Heart left ventricle (tissue), 16 donors: ENCODE measurements at places on chromosomes 4 and X. TPM values are rescaled to one million over a fixed set of nuclear protein-coding genes. Genes with fewer than 3 reads are reported as not detected.
A peak's percentile ranks its signal among the peaks of the same experiment; 100 is the strongest.

DNA sequence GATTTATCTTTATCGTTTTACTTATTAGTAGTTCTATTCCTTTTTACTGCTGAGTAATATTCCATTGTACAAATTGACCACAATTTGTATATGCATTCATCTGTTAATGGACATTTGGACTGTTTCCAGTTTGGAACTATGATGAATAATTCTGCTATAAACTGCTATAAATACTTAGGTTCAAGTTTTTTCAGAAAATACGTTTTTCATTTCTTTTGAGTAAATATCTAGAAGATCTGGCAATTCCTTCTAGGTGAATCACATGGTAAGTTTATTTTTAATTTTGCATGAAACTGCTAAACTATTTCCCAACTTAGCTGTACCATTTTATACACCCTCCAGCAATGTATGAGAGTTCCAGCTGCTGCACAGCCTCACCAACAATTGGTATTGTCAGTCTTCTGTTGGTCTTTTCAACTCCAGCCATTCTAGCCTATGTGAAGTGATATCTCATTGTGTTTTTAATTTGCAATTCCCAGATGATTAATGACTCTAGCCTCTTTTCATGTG lies 22.2 kb downstream of the LIN54 start:
- no peaks in the 10 kb centered on the region for H3K27me3 ChIP-seq
- H3K27ac ChIP-seq, result no peak overlapping the region
- no peak for DNase-seq

TCEAL4 gene
- 75.3 TPM for total RNA-seq

- no peaks in the 10 kb centered on the region for H3K27me3 ChIP-seq
- no peaks in the 10 kb centered on the region for H3K36me3 ChIP-seq
- no peaks in the 10 kb centered on the region for H3K4me1 ChIP-seq
- no peak overlapping the region for H3K4me3 ChIP-seq
- no peak overlapping the region for H3K27ac ChIP-seq
Observed at GRCh38 chr4:107366900-107367299, 330.8 kb upstream of the DKK2 start.

DNA sequence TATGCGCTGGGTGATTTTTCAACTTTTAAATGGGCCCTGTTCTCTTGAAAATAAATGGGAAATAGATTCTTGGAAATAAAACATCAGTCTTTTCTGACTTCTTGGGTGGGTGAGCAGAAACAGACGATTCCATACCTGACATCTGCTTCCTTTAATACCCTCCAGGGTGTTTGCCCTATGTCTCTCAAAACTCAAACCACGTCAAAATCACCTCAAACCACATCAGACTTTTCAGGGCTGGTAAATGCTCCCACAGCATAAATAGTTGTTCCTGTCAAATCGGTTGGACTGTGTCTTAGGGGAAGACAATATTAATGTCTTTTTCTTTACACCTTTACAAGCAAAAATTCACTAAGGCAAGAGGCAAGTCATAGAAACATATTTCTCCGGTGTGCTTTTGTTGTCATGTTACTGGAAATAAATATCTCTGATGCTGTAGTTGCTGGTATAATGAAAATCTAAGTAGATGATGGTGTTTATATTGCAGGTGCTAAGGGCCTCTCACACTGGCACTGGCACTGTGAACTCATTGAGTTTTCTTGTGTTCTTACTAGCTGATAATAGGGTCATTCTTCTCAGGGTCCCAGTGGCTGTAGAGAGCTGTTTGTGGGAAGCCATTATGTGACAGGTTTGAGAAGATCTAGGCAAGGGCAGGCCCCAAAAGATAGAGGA lies 380.4 kb downstream of the RAPGEF2 start:
- no peak overlapping the region for H3K4me3 ChIP-seq
- H3K36me3 ChIP-seq, result no peaks in the 10 kb centered on the region
- no peaks in the 10 kb centered on the region for H3K4me1 ChIP-seq

CSN1S1 gene
- not detected for total RNA-seq

- H3K27ac ChIP-seq, result no peak overlapping the region
- H3K4me3 ChIP-seq, result no peak overlapping the region
Observed at GRCh38 chrX:34849371-34849770, 93.2 kb upstream of the FAM47B start.

CPZ gene
- total RNA-seq, result not detected

GRCh38 chrX:80432863-80433262 lies 12.6 kb downstream of the TENT5D start:
- no peak overlapping the region for H3K4me3 ChIP-seq
- DNase-seq, result no peak
- peaks cover 3% of the 10 kb centered on the region for H3K27me3 ChIP-seq
- no peaks in the 10 kb centered on the region for H3K4me1 ChIP-seq
- H3K36me3 ChIP-seq, result no peaks in the 10 kb centered on the region
- H3K27ac ChIP-seq, result no peak overlapping the region

DNA sequence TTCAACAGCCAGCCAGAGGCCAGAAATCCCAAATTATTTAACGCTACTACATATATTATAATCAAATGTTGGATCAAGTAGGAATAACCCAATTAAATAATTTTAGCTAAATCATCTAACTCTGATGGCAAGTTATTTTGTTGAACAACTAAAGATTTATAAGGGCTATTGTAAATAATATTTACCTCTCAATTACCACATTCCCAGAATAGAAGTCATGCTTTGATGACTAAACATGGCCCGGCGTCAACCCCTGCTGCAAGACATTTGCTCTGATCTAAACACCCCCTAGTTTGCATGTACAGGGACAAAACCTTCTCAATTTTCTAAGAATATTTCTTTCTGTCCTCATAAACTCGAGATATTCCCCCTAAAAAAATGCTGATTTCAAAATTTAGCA lies 14.2 kb downstream of the VEGFC start:
- H3K4me3 ChIP-seq, result no peak overlapping the region
- DNase-seq, result no peak
- H3K36me3 ChIP-seq, result no peaks in the 10 kb centered on the region
- no peaks in the 10 kb centered on the region for H3K27me3 ChIP-seq
- H3K27ac ChIP-seq, result no peak overlapping the region
- H3K4me1 ChIP-seq, result peaks cover 5% of the 10 kb centered on the region

- H3K4me1 ChIP-seq, result no peaks in the 10 kb centered on the region
- H3K27me3 ChIP-seq, result no peaks in the 10 kb centered on the region
- DNase-seq, result no peak
- no peaks in the 10 kb centered on the region for H3K36me3 ChIP-seq
Observed at GRCh38 chrX:40184968-40185367, 87.2 kb upstream of the BCOR start.

DNA sequence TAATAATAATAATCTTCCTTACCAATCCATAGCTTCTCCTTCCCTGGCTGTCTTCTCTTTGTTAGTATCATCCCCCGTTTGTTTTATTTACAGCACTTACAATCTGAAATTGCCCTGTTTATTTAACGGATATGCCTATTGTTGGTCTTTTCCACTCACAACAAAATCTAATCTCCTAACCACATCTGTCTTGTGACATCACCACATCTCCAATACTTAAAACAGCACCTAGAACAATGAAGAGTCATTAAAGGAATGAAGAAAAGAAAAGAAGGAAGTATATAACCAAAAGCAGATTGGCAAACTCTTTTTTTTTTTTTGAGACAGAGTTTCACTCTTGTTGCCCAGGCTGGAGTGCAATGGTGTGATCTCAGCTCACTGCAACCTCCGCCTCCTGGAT lies 38.7 kb upstream of the JADE1 start:
- H3K4me1 ChIP-seq, result no peaks in the 10 kb centered on the region
- H3K36me3 ChIP-seq, result no peaks in the 10 kb centered on the region
- no peak overlapping the region for H3K27ac ChIP-seq
- no peaks in the 10 kb centered on the region for H3K27me3 ChIP-seq
- DNase-seq, result no peak

- no peaks in the 10 kb centered on the region for H3K4me1 ChIP-seq
- no peak for DNase-seq
- H3K27ac ChIP-seq, result no peak overlapping the region
- no peak overlapping the region for H3K4me3 ChIP-seq
Observed at GRCh38 chr4:25881193-25881592, 18.4 kb upstream of the SEL1L3 start.

DNA sequence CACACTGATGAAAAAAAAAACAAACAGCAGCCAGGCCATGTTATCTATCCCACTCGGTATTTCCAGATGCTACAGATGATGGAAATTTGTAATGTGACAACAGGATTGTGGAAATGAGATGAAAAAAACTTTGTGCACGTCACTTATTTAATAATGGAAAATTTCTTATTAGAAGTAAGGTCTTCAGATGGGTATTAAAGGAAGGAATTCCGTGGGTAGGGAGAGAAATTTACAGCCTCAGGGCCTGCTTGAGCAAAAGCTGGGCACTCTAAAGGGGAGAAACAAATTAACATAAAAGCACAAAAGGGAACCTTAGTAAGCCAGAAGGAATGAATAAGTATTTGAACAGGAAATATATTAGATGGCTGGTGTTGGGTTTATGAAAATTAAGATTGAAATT lies 4.2 kb upstream of the PKD2 start:
- no peak overlapping the region for H3K27ac ChIP-seq
- H3K4me3 ChIP-seq, result no peak overlapping the region
- peaks cover 6% of the 10 kb centered on the region for H3K4me1 ChIP-seq
- no peaks in the 10 kb centered on the region for H3K27me3 ChIP-seq

DNA sequence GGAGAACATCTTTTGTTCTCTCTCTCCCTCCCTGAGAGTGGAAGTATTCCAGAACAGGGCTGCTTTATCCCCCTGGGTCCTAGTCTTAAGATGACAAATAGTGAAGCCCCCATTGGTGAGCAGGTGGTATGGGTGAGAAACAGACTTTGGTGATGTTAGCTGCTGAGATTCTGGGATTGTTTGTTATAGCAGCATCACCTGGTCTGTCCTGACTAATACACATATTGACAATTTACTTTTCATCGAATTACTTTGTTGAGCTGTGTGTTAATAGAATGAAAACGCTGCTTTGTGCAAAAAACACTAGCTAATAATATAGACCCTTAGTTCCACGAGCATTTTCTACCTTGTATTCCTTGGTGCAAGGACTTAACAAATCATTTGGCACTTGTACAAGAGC lies 133.5 kb downstream of the ASMT start:
- no peak overlapping the region for H3K4me3 ChIP-seq
- no peaks in the 10 kb centered on the region for H3K27me3 ChIP-seq
- DNase-seq, result no peak
- H3K36me3 ChIP-seq, result no peaks in the 10 kb centered on the region

GPRASP3 gene
- 3.1 TPM for total RNA-seq

DNA sequence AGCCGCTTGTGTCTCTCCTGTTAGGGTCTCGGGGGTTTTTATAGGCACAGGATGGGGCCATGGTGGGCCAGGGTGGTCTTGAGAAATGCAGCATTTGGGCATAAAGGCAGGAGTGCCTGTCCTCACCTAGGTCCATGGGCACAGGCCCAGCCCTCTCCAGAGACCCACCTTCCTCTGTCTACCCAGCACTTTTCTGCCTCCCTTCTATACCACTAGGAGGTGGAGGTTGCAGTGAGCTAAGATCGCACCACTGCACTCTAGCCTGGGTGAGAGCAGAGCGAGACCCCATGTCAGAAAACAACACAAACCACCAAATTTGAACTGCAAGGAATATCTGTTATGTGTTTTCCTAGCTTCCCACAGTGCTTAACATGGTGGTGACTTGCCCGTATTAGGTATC lies 38.0 kb downstream of the MOB1B start:
- H3K4me3 ChIP-seq, result no peak overlapping the region
- no peak for DNase-seq

GRCh38 chr4:78310740-78311115 lies 240.8 kb upstream of the ANXA3 start:
- H3K36me3 ChIP-seq, result no peaks in the 10 kb centered on the region
- H3K4me1 ChIP-seq, result no peaks in the 10 kb centered on the region
- H3K27ac ChIP-seq, result no peak overlapping the region
- no peak for DNase-seq

MGARP gene
- total RNA-seq, result 1.5 TPM

DNA sequence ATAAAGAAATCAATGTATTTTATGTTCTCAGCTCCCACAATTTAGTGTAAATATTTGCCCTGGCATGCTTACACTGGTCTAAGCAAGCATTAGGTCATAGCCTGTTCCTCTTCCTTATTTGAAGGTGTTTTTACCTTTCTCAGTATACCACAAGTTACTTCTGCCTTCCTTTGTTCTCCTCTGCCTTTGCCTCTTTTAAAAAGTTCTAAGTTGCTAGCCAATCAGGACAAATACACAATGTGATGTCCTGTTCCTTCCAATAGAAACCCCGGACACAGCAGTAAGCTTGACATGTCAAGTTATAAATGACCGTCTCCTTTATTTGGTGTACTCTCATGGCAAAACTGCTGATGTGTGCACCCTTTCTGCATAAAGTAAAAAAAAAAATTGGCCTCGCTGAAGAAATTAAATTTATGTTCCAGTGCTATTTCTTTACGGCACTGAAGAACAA lies 49.4 kb downstream of the UGT2B10 start:
- DNase-seq, result no peak
- no peaks in the 10 kb centered on the region for H3K36me3 ChIP-seq
- H3K27me3 ChIP-seq, result no peaks in the 10 kb centered on the region
- no peak overlapping the region for H3K27ac ChIP-seq

DNA sequence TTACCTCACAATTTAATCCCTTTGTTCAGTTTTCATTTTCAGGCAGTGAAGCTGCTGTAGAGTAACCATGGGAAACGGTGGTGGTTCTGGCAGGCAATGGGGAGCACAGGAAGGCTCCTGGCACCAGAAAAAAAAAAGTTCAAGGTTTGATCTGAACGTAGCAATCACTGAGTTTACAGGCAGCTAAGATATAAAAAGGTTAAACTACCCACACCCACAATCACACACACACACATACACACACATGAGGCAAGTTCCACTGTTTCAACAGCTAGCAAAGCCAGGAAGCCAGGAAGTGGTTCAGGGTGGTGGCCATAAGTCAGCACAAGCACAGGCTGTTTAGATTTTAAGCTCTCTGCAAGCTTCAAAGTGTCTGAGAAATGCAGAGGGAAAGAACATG lies at the start of gene SULT1B1:
Gene SULT1B1 (minus strand): TSS at position 166 of the 400 bp plus-strand sequence. CDS start 5,403 bp downstream, outside the sequence.
- H3K4me1 ChIP-seq, result no peaks in the 10 kb centered on the region
- H3K27me3 ChIP-seq, result no peaks in the 10 kb centered on the region
- no peaks in the 10 kb centered on the region for H3K36me3 ChIP-seq
- H3K4me3 ChIP-seq, result no peak within 1 kb of the TSS
- H3K27ac ChIP-seq, result no peak within 1 kb of the TSS

GRCh38 chr4:152045807-152046571 lies 285.2 kb upstream of the GATB start:
- H3K36me3 ChIP-seq, result no peaks in the 10 kb centered on the region
- peak overlapping the region; percentile 63 for H3K27ac ChIP-seq
- peaks cover 10% of the 10 kb centered on the region for H3K4me1 ChIP-seq

- no peaks in the 10 kb centered on the region for H3K27me3 ChIP-seq
- H3K4me3 ChIP-seq, result no peak overlapping the region
- no peak for DNase-seq
- H3K36me3 ChIP-seq, result peaks cover 4% of the 10 kb centered on the region
Observed at GRCh38 chr4:183195534-183195933, 96.5 kb downstream of the WWC2 start.

GRCh38 chr4:36254371-36254770 lies 10.1 kb upstream of the ARAP2 start:
- no peak overlapping the region for H3K4me3 ChIP-seq
- no peaks in the 10 kb centered on the region for H3K27me3 ChIP-seq
- no peak for DNase-seq
- H3K36me3 ChIP-seq, result no peaks in the 10 kb centered on the region

DNA sequence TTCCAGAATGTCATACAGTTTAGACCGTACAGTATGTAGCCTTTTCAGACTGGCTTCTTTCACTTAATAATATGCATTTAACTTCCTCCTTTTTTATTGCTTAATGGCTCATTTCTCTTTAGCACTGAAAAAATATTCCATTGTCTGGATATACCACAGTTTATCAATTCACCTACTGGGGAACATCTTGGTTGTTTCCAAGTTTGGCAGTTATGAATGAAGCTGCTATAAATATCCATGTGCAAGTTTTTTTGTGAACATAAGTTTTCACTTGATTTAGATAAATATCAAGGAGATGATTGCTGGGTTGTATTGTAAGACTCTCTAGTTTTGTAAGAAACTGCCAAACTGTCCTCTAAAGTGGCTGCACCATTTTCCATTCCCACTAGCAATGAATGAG lies 375.5 kb downstream of the PCDH18 start:
- H3K36me3 ChIP-seq, result no peaks in the 10 kb centered on the region
- no peak for DNase-seq
- no peak overlapping the region for H3K27ac ChIP-seq
- H3K27me3 ChIP-seq, result no peaks in the 10 kb centered on the region
- H3K4me1 ChIP-seq, result no peaks in the 10 kb centered on the region
